ENCODE measurements at places on chromosomes 12 and 14. TPM values are rescaled to one million over a fixed set of nuclear protein-coding genes. Genes with fewer than 3 reads are reported as not detected.

Gene ETV6
- total RNA-seq, result 3.0 TPM

- no peak for DNase-seq
Observed at GRCh38 chr12:12796928-12797793, 11.7 kb downstream of the APOLD1 start.

DNA sequence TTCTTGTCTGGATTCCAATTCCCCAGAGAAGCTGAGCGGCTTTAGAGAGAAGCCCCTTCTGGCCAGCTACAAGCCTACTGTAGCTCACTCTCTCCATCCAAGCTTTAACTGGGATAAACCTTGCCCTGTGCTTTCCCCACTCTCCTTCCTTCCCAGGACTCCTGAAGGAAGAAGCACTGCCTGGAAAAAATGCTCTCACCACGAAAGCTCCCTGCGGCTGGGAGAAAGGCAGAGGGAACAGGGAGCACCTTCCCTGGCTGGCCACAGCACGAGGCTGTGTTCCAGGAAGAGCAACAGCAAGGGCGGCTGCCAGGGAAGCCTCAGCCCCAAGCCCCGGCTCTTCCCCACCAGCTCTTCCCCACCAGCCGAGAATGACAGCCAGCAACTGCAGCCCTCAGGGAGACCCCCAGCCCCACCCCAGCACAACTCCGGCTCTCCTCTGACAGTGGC, 40.8 kb upstream of the PNMA1 start:
- DNase-seq, result no peak

Gene FSCB
- not detected for total RNA-seq

GRCh38 chr12:30063435-30063945, 279.7 kb upstream of the TMTC1 start:
- no peak for DNase-seq

DNA sequence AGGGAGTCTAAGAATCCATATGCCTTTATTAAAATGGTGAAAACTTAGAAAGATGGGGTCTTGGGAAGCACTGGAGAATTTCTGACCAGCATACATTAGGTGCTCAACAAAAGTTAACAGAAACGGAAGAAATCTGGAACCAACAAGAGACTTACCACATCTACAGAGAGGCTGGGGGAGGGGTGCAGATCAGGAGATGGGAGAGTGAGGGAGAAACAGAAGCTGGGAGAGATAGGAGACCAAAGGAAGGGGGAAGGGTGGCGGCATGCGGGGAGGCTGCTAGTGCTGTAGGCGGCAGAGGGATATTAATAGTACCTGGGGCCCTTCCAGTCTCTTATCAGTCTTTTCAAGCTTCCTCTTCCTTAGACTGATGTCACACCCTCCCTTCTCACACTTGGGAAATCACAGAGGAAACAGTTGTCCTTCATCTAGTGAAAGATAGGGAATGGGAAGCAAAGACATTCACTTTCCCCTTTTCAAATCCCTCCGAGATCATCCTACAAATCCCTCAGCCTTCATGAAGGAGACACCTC, 18.1 kb downstream of the ZBTB39 start:
- DNase-seq, result no peak

Gene GPRC5D
- not detected for total RNA-seq

Gene TRPV4
- total RNA-seq, result not detected

DNA sequence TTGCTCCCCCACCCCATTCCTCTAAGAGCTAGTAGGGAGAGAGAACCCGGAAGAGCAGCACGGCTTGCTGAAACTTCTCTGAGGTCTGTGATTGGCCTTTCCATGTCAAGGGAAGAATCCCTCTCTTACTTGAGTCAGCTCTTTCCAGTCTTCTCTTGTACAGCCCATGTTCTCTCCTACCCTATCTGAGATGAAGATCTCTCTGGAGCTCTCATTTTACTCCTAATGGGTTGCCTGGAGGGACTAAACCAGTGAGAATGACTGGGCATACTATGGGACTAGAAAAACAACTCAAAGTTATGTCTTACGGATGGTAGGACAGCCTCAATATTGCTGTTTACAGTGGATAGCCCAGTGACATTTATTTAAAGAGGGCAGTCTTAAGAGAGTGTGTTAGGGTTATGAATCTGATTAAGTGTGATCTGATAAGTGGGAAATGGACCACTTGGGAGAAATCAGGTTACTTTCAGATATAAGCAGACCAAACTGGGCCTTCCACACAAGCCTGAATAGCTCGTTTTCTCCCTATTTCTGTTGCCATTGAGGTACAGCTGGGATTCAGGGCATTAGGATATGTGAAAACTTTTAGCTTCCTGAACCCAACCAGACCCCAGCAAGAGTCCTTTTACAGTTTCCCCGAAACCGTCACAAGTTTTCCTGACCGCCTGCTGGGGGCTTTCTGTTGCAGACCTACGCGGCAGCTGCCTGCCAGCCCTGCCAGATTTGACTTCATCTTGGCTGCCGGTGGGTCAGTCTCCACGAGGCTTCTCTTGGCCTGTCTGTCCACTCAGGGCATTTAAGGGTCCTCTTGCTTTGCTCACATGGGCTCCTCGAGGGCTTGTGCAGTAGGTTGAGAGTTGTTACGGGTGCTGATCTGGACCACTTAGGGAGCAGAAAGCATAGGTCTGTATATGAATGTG, 16.9 kb downstream of the ETV6 start:
- DNase-seq, result no peak

Gene CATSPERB
- 3.7 TPM for total RNA-seq

DNA sequence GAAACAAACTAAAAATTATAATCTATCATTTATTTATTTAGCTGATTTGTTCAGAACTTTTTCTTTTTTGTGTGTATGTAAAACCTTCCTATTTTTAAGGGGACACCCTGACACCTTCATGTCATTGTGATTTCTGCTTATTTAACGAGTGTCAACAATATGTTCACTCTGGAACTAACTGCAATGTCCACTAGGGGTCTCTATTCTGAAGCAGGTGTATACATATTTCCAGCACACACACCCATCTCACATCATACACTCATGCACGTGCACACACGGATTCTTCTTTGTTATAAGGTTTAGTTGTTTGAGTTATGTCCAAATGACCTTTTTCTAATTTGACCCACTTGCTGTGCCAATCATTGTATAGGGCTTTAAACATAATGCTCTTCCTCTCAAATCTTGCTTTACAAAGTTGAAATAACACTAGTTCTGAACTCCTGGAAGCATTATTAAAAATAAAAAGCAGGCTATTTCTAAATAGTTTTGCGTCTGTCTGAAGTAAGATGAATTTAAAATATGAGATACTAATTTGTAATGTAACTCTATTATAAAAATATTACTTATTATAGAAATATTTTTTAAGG, 15.5 kb downstream of the E2F7 start:
- no peak for DNase-seq

GRCh38 chr12:41436076-41436475, 248.0 kb downstream of the PDZRN4 start:
- no peak for DNase-seq

- no peak for DNase-seq
Observed at GRCh38 chr12:109087250-109087649, 6.0 kb downstream of the ALKBH2 start.

DNA sequence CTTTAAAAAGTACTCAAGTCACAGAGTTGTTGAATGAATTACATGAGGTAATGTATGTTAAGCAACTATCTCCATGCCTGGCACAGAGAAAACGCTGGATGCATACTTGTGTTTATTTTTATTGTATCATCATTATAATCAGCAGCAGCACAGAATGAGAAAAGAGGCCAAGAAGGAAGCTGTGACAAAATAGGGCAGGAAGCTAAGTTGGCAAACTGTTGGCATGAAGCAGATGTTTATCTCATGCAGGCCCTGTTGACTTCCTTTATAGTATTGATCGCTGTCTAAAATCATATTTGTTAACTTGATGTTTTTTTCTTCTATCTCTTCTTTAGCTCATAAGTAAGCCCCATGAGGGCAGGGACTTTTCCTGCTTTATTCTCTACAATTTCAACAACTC, 466.6 kb downstream of the TRHDE start:
- no peak for DNase-seq

Gene SMIM41
- total RNA-seq, result not detected

GRCh38 chr12:69947897-69948296, 122.9 kb downstream of the MYRFL start:
- no peak for DNase-seq

Gene PTPRQ
- 1.9 TPM for total RNA-seq

All from occipital lobe (tissue), 3 donors.